ENCODE measurements at places on chromosomes 16 and 17.

GRCh38 chr16:82331974-82332750 lies 162.1 kb upstream of the MPHOSPH6 start:
- H3K36me3 ChIP-seq, result no peaks in the 10 kb centered on the region
- no peak overlapping the region for H3K4me3 ChIP-seq
- DNase-seq, result no peak
- H3K27me3 ChIP-seq, result no peaks in the 10 kb centered on the region

DNA sequence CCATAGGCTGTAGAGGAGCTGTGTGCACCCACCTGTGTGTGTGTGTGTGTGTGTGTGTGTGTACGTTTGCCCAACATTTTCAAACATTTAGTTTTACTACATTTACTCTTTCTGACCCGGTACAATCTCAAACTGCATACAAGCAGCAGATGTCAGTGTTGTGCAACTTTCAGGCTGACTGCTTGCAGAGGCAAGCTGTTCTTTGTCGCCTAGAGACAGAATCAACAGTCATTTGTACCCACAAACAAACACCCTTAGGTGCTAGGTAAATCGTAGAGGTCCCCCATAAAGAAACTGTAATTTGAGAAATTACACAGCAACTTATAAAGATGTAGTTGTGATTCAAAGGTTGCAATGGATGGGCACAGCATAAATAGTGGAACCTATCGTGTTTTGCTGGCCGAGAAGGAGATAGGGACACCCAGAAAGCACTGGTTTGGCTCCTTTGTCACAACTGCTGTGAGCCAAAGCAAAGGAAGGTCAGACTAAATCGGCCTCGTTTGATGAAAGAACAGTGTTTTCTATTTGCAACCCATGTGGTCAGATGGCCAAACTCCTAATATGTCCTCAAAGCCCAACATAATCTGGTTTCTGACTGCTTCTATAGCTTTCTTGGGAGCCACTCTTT lies 478.4 kb downstream of the TOX3 start:
- H3K27me3 ChIP-seq, result no peaks in the 10 kb centered on the region
- no peak overlapping the region for H3K4me3 ChIP-seq
- no peaks in the 10 kb centered on the region for H3K4me1 ChIP-seq
- H3K36me3 ChIP-seq, result no peaks in the 10 kb centered on the region
- no peak for DNase-seq

DNA sequence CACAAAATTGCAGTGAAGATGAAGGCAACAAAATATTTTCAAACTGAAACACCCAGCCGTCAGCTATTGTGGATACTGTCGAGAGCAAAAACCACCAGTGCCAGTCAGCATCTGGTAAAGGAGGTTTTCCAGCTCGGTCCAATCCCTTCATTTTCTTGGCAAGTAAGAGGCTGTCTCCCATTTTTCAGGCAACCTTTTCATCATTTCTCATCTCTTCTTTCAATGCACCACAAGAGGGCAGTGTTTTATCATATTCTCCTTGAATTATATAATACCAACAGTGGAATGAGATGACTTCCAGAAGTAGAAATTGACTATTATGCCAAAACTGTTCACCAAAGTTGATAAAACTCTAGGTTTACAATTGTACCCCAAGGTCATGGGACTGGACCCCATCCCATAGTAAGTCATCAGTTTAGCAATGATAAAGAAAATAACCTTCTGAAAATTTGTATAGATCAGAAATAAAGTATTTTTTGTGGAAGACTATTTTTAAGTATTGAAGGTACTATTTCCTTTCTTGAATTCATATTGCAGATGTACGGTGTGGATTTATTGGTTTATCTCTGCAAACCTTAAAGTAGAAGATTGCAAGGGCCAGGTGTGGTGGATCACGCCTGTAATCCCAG lies 16.8 kb downstream of the NQO1 start:
- H3K4me1 ChIP-seq, result no peaks in the 10 kb centered on the region
- no peak overlapping the region for H3K4me3 ChIP-seq
- H3K36me3 ChIP-seq, result no peaks in the 10 kb centered on the region

- peak; percentile 74 for DNase-seq
- H3K36me3 ChIP-seq, result peaks cover 3% of the 10 kb centered on the region
- peak overlapping the region; percentile 99 for H3K27ac ChIP-seq
- peaks cover 25% of the 10 kb centered on the region for H3K4me1 ChIP-seq
- no peaks in the 10 kb centered on the region for H3K27me3 ChIP-seq
Observed at GRCh38 chr17:81941484-81942166, 4.5 kb upstream of the PYCR1 start.

GRCh38 chr16:4147236-4147635 lies 31.0 kb upstream of the ADCY9 start:
- H3K27ac ChIP-seq, result no peak overlapping the region
- H3K4me1 ChIP-seq, result no peaks in the 10 kb centered on the region
- no peaks in the 10 kb centered on the region for H3K36me3 ChIP-seq
- H3K4me3 ChIP-seq, result no peak overlapping the region
- no peaks in the 10 kb centered on the region for H3K27me3 ChIP-seq

GRCh38 chr17:12571606-12572005 lies 94.1 kb upstream of the MYOCD start:
- no peaks in the 10 kb centered on the region for H3K4me1 ChIP-seq
- H3K27me3 ChIP-seq, result no peaks in the 10 kb centered on the region
- no peak overlapping the region for H3K27ac ChIP-seq
- no peak overlapping the region for H3K4me3 ChIP-seq
- no peaks in the 10 kb centered on the region for H3K36me3 ChIP-seq
- no peak for DNase-seq

DNA sequence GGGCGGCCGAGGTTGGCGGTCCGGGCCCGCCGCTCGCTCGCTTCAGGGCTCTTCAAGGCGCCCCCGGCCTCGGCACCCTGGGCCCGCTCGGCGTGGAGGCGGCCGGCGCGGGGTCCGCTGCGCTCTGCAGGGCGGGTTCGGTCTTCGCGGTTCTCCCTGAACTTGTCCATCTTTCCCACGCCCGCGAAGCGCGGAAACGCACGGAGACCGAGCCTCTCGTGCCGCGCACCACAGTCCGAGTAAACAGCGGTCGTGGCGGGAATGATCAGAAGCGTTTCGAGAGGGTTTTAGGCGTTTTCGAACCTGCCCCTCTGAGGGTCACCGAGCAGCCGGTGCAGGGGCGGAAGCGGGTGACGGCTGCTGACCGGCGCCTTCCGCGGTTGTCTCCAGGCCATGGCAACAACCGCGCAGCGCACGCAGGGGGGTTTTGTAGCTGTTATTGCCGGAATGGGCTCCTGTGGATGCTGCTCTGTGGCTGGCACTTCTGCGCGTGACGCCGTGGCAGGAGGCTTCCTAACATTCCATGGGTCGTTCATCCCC lies 414 bp downstream of the NARF start:
- H3K4me3 ChIP-seq, result peak overlapping the region; percentile 94
- peaks cover 17% of the 10 kb centered on the region for H3K4me1 ChIP-seq
- peaks cover 3% of the 10 kb centered on the region for H3K36me3 ChIP-seq
- H3K27me3 ChIP-seq, result no peaks in the 10 kb centered on the region

DNA sequence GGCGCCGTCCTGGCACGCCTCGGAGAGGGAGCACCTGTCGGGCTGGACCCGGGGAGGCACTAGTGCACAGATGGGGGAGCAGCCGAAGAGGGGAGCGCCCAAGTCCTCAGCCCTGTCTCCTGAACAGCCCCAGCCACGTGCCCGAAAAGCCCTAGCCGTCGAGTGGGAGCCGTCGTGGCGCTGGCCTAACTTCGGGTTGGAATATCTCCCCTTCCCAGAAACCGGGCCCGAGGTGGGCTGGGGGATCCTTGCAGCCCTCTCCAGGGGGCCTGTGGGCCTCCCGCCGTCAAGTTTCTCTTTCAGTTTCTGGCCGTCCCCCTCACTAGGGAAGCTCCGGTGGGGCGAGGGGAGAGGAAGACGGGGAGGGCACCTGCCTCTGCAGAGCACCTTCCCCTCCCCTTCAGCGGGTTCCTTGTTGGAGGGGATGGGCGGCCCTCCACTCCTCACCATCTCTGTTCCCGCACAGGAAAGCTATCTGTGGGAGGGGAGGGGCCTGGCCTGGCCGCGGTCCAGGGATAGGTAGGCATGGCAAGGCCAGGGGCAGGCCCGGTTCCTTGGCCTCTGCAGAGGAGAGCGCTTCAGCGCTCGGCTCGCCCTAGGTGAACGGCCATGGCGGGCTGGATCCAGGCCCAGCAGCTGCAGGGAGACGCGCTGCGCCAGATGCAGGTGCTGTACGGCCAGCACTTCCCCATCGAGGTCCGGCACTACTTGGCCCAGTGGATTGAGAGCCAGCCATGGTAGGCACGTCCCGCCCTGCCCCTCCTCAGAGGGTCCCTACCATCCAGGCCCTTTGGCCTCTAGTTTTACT lies 709 bp downstream of the STAT5A start:
- DNase-seq, result peak; percentile 70
- H3K36me3 ChIP-seq, result peaks cover 31% of the 10 kb centered on the region
- H3K4me3 ChIP-seq, result peak overlapping the region; percentile 75
- H3K27ac ChIP-seq, result peak overlapping the region; percentile 87
- H3K27me3 ChIP-seq, result no peaks in the 10 kb centered on the region

DNA sequence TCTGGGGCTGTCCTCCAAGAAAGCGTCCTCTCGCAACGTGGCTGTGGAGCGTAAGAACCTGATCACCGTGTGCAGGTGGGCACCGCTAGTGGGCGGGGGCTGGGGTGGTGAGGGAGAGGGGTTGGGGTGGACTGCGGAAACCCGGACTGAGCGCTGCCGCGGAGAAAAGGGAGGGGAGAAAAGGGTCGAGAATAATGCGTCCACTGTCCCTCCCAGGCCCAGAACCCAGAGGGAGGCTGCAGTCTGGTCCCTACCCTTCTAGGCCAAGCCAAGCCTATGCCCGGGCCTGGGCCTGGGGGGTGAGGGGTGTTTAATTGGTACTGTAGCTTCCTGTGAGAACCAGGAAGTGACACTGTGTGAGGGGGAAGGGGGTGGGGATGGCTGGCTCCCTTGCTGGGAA lies 464 bp downstream of the RUNDC3A start:
- H3K36me3 ChIP-seq, result no peaks in the 10 kb centered on the region
- no peak for DNase-seq
- H3K4me1 ChIP-seq, result peaks cover 3% of the 10 kb centered on the region
- H3K27ac ChIP-seq, result no peak overlapping the region
- peak overlapping the region; percentile 66 for H3K4me3 ChIP-seq
- no peaks in the 10 kb centered on the region for H3K27me3 ChIP-seq

GRCh38 chr16:6643080-6643686 lies 689.5 kb upstream of the RBFOX1 start:
- no peak for DNase-seq
- H3K4me3 ChIP-seq, result no peak overlapping the region
- no peaks in the 10 kb centered on the region for H3K36me3 ChIP-seq
- H3K4me1 ChIP-seq, result no peaks in the 10 kb centered on the region
- no peak overlapping the region for H3K27ac ChIP-seq
- H3K27me3 ChIP-seq, result no peaks in the 10 kb centered on the region

GRCh38 chr16:81216706-81217105 lies 21.8 kb upstream of the BCO1 start:
- no peak for DNase-seq
- no peaks in the 10 kb centered on the region for H3K4me1 ChIP-seq
- peaks cover 10% of the 10 kb centered on the region for H3K27me3 ChIP-seq

DNA sequence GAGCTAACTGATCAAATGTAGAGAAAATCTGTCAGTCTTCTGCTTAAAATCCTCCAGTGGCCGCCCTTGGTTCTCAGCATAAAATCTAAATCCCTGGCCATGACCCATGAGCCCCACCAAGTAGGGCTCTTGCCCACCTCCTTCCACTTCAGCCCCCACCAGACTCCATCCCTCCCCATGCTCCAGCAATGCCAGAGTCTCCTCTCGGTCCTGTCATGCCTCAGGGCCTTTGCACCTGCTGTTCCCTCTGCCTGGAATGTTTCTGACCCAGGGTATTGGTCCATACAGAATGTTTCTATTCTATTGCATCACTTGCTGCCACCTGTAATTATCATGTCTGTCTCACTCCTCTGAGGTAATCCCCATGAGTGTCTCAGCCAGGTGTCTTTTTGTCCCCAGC lies 22.4 kb downstream of the FA2H start:
- H3K4me3 ChIP-seq, result no peak overlapping the region
- H3K4me1 ChIP-seq, result no peaks in the 10 kb centered on the region
- H3K27me3 ChIP-seq, result no peaks in the 10 kb centered on the region
- no peak for DNase-seq
- H3K36me3 ChIP-seq, result no peaks in the 10 kb centered on the region

DNA sequence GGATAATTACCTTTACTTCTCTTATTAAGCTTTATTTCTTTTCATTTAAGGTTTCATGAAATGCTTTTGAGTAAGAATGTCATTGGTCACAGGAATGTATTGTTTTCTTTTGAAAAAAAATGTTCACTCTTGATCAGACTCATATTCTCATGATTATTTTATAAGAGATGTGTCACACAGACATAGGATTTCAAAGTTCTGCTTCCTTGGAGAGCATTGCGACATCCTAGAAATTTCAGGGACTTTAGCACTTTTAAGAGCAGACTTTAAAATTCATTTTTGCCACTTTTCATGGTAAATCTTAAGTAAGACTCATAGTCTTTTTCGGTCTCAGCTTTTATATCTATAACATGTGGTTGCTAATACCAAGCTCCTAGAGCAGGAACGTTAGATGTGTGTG lies 314.7 kb downstream of the CDH8 start:
- H3K36me3 ChIP-seq, result no peaks in the 10 kb centered on the region
- H3K4me3 ChIP-seq, result no peak overlapping the region
- DNase-seq, result no peak
- no peaks in the 10 kb centered on the region for H3K4me1 ChIP-seq
- H3K27me3 ChIP-seq, result no peaks in the 10 kb centered on the region

- H3K27me3 ChIP-seq, result peaks cover 68% of the 10 kb centered on the region
- no peak overlapping the region for H3K27ac ChIP-seq
- H3K4me3 ChIP-seq, result no peak overlapping the region
- no peaks in the 10 kb centered on the region for H3K36me3 ChIP-seq
Observed at GRCh38 chr17:49944273-49944870, 24.6 kb upstream of the DLX4 start.

DNA sequence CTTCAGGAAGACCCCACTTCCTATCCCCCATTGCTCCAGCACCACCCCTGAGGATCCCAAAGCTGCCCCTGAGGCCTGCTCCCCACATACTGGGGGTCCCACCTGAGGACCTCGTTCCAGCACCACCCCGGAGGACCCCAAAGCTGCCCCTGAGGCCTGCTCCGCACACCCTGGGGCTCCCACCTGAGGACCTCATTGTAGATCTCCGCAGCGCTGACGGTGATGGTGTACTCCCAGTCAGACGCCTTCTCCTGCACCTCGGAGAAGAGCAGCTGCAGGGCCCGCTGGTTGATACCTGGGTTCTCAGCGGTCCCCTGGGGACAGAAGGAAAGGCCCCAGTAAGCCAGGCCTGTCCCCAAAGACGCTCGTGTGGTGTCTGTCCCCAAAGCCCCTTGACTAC lies 26.4 kb downstream of the KATNB1 start:
- peak; percentile 45 for DNase-seq
- H3K27me3 ChIP-seq, result no peaks in the 10 kb centered on the region
- H3K4me1 ChIP-seq, result peaks cover 5% of the 10 kb centered on the region
- no peaks in the 10 kb centered on the region for H3K36me3 ChIP-seq
- H3K27ac ChIP-seq, result no peak overlapping the region
- no peak overlapping the region for H3K4me3 ChIP-seq

DNA sequence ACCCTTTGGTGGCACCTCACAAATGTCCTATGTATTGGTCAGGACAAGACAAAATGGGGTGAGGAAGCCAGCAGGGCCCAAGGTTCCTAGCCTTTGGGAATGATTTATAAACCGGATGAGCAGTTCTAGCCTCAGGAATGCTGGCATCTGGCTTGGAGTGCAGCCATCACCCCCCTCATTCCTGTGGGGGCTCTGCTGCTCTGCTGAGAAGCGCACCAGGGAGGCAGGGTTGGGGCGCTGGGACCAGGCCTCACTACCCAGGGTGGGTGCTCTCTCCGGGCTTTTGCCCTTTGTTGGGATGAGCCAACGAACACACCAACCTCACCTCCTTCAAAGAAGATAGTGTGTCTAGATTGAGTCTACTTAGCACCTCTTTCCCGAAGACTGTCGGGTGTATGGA lies 39.2 kb downstream of the TMEM11 start:
- H3K4me3 ChIP-seq, result no peak overlapping the region
- no peaks in the 10 kb centered on the region for H3K36me3 ChIP-seq
- DNase-seq, result peak; percentile 69
